ENCODE measurements at places on chromosomes 4 and X. TPM values are rescaled to one million over a fixed set of nuclear protein-coding genes. Genes with fewer than 3 reads are reported as not detected.

Gene MTMR1
- total RNA-seq, result 17.0 TPM

Gene TMEM47
- total RNA-seq, result 0.82 TPM

Gene MEPE
- total RNA-seq, result not detected

Gene PRR32
- not detected for total RNA-seq

Gene RNF128
- total RNA-seq, result not detected

Gene SLC10A3
- 39.9 TPM for total RNA-seq

Gene SMARCA1
- total RNA-seq, result 46.0 TPM

Gene MAGEC2
- not detected for total RNA-seq

Gene CTSO
- total RNA-seq, result 1.3 TPM

Gene RPS6KA6
- total RNA-seq, result 6.1 TPM
